ENCODE measurements at places on chromosomes 13 and 19.
A peak's percentile ranks its signal among the peaks of the same experiment; 100 is the strongest.

DNA sequence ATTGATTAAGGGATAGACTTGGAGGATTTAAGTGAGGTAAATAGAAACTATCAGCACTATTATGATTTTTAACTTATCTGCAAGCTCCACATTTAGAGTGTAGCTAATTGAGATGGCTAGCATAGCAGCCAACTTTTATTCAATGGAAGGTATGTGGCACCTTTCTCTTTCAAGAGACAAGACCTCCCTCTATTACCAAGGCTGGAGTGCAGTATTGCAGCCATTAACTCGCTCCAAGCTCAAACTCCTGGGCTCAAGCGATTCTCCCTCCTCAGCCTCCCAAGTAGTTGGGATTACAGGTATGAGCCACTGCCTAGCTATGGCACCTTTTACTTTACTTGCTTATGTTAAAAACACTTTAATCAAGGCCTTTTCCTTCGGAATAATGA lies 8.2 kb downstream of the TPT1 start:
- no peak for DNase-seq
- no peak overlapping the region for H3K27ac ChIP-seq
- H3K4me3 ChIP-seq, result no peak overlapping the region

- DNase-seq, result no peak
- no peaks in the 10 kb centered on the region for H3K27me3 ChIP-seq
- H3K4me1 ChIP-seq, result peaks cover 18% of the 10 kb centered on the region
- no peak overlapping the region for H3K27ac ChIP-seq
- H3K4me3 ChIP-seq, result no peak overlapping the region
These were observed 18.5 kb downstream of the CYP2A6 start for GRCh38 chr19:40831502-40832430.

DNA sequence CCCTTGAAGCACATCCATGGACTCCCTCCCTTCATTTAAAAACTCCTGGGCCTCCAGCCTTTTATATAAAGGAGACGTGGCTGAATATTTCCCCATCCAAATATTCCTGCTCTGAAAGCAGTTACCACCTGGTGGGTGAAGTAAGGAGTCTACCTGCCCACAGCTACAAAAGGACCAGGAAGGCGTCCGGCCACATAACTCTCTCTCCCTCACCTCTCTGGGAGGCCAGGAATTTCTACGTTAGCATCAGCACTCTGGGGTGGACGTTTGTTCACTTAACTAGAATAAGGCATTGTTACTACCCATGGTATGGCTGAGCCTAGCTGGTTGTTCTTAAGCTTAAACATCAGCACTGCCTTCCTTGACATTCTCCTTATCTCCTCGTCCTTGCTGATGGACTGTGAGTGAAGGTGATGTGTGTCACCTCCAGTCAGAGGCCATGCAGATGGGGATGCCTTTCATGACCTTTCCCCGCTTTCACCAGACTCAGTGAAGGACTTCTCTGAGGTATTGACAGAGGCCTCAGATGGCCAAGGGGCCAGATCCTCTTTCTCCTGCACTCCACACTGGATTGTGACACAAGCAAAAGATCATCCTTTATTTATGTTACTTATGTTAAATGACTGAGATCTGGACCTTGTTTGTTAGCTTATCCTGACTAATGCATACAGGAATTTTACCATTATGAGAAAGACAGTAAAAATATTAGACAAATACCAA lies 22.2 kb upstream of the KPNA3 start:
- DNase-seq, result no peak
- H3K4me1 ChIP-seq, result no peaks in the 10 kb centered on the region
- H3K27ac ChIP-seq, result no peak overlapping the region
- H3K27me3 ChIP-seq, result peaks cover 14% of the 10 kb centered on the region
- H3K4me3 ChIP-seq, result no peak overlapping the region
- no peaks in the 10 kb centered on the region for H3K36me3 ChIP-seq

GRCh38 chr19:14035706-14036105 lies 4.1 kb downstream of the IL27RA start:
- DNase-seq, result no peak
- no peak overlapping the region for H3K27ac ChIP-seq

GRCh38 chr13:110506396-110506795 lies 55.1 kb downstream of the RAB20 start:
- H3K4me1 ChIP-seq, result peaks cover 2% of the 10 kb centered on the region
- DNase-seq, result no peak
- H3K27ac ChIP-seq, result no peak overlapping the region
- no peak overlapping the region for H3K4me3 ChIP-seq
- no peaks in the 10 kb centered on the region for H3K36me3 ChIP-seq
- H3K27me3 ChIP-seq, result no peaks in the 10 kb centered on the region

DNA sequence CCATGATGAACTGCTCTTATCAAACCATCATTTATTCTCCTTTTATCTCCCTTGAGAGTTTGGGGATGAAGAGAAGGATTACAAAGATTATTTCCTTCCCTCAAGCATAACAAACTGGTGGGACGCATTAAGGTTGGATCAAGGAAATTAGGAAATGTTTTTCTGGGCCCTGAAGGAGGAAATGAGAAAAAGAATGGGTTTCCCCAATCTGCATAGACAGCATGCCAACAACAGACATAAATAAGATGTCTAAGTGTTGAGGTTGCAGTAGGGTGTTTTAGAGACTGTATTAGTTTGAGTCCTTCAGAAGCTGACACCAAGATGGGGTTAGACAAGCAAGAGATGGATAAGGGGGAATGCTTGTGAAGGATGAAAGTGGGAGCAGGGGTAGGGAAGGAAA lies 7.3 kb downstream of the EPSTI1 start:
- peaks cover 10% of the 10 kb centered on the region for H3K4me1 ChIP-seq
- no peak overlapping the region for H3K4me3 ChIP-seq
- DNase-seq, result no peak

GRCh38 chr13:44726214-44726613 lies 150.1 kb upstream of the TSC22D1 start:
- DNase-seq, result no peak
- H3K4me3 ChIP-seq, result no peak overlapping the region
- peaks cover 15% of the 10 kb centered on the region for H3K27me3 ChIP-seq
- H3K4me1 ChIP-seq, result no peaks in the 10 kb centered on the region

DNA sequence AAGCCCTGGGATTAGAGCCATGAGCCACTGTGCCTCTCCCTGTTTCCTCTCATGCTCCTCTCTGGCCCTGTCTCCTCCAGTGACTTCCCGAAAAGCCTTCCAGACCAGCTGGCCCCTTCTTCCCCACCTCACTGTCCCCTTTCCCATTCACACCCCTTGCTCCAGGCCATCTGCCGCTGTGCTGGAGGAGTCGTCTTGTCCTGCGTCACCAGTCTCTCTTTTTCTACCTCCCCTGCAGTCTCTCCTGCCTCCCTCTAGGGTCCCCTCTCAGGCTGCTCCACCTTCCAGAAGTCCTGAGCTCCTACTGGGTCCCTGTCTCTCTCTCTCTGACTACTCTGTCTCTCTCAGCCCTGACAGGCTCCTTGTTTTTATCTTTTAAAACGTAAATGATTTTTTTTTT lies 5.3 kb upstream of the FFAR1 start:
- DNase-seq, result no peak
- H3K27me3 ChIP-seq, result peaks cover 20% of the 10 kb centered on the region
- H3K4me3 ChIP-seq, result no peak overlapping the region
- no peak overlapping the region for H3K27ac ChIP-seq

DNA sequence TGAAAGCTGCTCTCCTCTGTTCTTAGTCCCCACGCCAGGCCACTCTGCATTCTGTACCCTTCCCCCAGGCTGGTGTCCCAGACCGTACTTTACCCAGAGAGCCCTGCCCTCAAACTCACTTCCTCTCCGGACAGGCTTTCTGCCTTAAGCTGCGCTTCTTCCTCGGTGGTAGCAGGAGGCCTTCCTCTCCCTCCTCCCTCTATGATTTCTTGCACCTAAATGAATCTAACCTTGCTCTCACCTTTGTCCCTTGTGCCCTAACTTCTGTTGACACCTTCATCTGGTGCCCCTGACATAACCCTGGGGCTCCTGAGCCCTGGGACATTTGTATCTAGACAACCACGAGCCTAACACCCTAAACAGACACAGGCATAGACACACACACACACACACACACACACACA lies 29.6 kb upstream of the CEACAM21 start:
- H3K4me1 ChIP-seq, result peaks cover 69% of the 10 kb centered on the region
- H3K36me3 ChIP-seq, result peaks cover 29% of the 10 kb centered on the region
- H3K27ac ChIP-seq, result peak overlapping the region; percentile 97
- H3K27me3 ChIP-seq, result no peaks in the 10 kb centered on the region

GRCh38 chr13:101139081-101139480 lies 277.2 kb downstream of the NALCN start:
- no peak overlapping the region for H3K27ac ChIP-seq
- peaks cover 52% of the 10 kb centered on the region for H3K27me3 ChIP-seq
- no peak for DNase-seq
- no peaks in the 10 kb centered on the region for H3K36me3 ChIP-seq

- H3K27ac ChIP-seq, result no peak overlapping the region
- no peak for DNase-seq
- no peak overlapping the region for H3K4me3 ChIP-seq
- H3K27me3 ChIP-seq, result no peaks in the 10 kb centered on the region
- H3K4me1 ChIP-seq, result no peaks in the 10 kb centered on the region
These were observed 374.9 kb downstream of the SPRY2 start for GRCh38 chr13:79966059-79966458.

- H3K4me1 ChIP-seq, result peaks cover 45% of the 10 kb centered on the region
- H3K27me3 ChIP-seq, result no peaks in the 10 kb centered on the region
- H3K36me3 ChIP-seq, result peaks cover 30% of the 10 kb centered on the region
- no peak for DNase-seq
These were observed 2.9 kb downstream of the DNAJC15 start for GRCh38 chr13:43026262-43026661.

- H3K4me1 ChIP-seq, result peaks cover 41% of the 10 kb centered on the region
- H3K4me3 ChIP-seq, result no peak overlapping the region
- peak overlapping the region; percentile 46 for H3K27ac ChIP-seq
- no peak for DNase-seq
- H3K27me3 ChIP-seq, result no peaks in the 10 kb centered on the region
- H3K36me3 ChIP-seq, result peaks cover 55% of the 10 kb centered on the region
These were observed 9.6 kb downstream of the MIR17HG start for GRCh38 chr13:91356919-91357612.

DNA sequence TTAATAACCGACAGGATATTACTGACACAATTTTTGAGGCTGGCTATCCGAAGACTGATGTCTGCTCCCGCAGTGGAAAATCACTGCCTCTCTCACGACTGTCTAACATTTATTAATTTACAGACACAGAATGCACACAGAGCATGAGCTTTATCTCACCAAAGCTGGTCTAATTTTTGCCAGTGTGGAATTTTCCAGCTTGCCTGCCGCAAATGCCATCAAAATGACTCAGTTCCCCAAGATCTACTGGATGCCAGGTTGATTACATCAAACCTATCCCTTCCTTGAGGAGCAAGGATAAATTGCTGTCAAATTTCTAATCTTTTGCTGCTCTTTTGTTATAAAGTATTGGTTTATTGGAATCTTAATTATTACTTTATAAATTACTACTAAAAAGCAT lies 1775.1 kb upstream of the PCDH20 start:
- DNase-seq, result no peak
- no peaks in the 10 kb centered on the region for H3K4me1 ChIP-seq
- no peak overlapping the region for H3K4me3 ChIP-seq
- H3K27me3 ChIP-seq, result no peaks in the 10 kb centered on the region
- no peak overlapping the region for H3K27ac ChIP-seq
- no peaks in the 10 kb centered on the region for H3K36me3 ChIP-seq

DNA sequence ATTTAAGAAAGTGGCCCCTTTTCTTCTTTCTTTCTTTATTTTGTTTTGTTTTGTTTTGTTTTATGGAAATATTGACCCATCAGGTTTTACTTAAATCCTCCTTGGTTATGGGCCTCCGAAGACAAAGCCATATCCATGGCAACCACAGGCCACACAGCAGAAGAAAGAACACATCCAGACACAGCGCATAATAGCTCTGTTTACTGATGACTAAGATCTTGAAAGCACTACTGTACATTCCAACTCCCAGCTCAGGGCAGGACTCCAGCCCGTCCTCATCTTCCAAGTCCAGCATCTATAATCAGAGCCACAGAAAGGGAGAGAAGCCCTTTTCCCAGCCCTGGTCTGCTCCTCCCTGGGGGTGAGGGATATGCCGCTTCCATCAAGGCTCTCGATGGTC lies 84.3 kb downstream of the NUFIP1 start:
- no peaks in the 10 kb centered on the region for H3K4me1 ChIP-seq
- H3K27ac ChIP-seq, result no peak overlapping the region
- H3K27me3 ChIP-seq, result peaks cover 3% of the 10 kb centered on the region
- H3K4me3 ChIP-seq, result no peak overlapping the region
- DNase-seq, result no peak
- H3K36me3 ChIP-seq, result no peaks in the 10 kb centered on the region

- H3K4me1 ChIP-seq, result no peaks in the 10 kb centered on the region
- peaks cover 32% of the 10 kb centered on the region for H3K27me3 ChIP-seq
- H3K27ac ChIP-seq, result no peak overlapping the region
- no peak overlapping the region for H3K4me3 ChIP-seq
- no peaks in the 10 kb centered on the region for H3K36me3 ChIP-seq
These were observed 49.3 kb upstream of the VSTM2B start for GRCh38 chr19:29476528-29476927.

DNA sequence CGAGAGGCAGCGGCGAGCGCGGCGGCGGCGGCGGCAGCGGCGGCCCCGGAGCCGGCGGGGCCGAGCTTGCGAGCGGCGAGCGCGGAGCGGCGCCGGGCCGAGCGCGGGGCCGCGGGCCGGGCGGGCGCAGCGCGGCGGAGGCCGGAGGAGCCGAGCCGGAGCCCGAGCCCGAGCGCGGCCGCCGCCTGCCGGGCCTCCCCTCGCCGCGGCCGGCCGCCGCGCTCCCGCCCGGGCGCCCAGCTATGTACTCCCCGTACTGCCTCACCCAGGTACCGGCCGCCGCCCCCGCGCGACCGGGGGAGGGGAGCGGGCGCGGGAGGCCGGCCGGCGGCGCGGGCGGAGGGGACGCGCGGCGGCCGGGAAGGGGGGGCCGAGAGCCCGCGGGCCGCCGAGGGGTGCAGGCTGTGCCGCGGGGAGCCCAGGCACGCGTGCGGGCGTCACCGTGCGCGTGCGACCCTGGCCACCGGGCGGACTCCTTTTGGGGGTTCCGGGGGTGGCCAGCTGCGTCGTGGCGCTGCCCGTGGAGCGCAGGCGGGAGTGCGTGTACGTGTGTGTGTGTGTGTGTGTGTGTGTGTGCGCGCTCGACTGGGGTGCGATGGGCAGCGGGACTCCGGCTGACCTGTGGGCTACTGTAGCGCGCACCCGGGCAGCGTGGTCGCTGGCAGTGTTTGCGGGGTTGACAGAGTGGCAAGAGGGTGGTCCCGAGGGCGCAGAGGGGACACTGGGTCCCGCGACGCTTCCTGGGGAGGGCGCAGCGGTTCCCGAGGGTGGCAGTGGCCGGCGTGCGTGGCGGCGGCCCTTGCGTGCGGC lies 526 bp downstream of the NFIX start:
- H3K4me1 ChIP-seq, result peaks cover 7% of the 10 kb centered on the region
- H3K4me3 ChIP-seq, result peak overlapping the region; percentile 75
- no peaks in the 10 kb centered on the region for H3K36me3 ChIP-seq

DNA sequence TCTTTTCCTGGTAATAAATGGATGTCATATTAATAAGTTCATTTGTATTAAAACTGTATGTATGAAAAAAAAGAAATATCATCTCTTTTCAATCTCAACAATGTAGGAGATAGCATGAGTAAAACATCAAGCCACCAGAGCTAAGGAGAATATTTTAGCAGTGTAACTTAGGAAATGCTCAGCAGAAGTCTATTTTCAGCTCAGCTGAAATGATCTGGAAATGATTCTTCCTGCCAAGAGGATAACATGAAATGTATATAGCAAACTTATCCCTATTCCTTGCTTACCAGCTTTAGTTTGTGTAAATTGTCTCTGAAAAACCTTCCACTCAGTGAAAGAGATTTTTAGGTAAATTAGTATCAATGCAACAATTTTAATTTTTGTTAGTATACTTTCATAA lies 1194.4 kb downstream of the SLITRK1 start:
- no peaks in the 10 kb centered on the region for H3K36me3 ChIP-seq
- H3K27ac ChIP-seq, result no peak overlapping the region
- peaks cover 9% of the 10 kb centered on the region for H3K4me1 ChIP-seq
- no peaks in the 10 kb centered on the region for H3K27me3 ChIP-seq
